ENCODE measurements at places on chromosomes 6 and 20.

GRCh38 chr6:109406196-109406595 is 23.9 kb upstream of the CD164 start:
- DNase-seq: no peak

DNA sequence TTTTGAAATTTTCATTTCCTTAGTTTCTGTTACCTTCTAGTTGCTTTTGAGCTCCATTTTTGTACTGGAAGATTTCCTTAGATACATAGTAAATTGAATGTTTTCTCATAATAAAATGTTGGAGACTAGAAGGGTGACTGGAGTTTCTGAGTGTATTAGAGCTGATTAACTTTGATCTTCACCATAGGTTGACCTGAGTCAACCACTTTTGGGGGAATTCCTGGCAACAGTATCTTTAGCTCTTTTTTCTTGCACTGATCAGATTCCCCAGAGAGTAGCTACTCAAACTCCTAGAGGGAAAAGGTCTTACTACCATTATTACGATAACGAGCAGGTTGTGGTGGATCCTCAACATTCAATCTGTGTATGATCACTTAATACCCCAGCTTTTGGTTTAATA is 72.7 kb downstream of the KHDC1L start:
- no peak for DNase-seq

- no peak for DNase-seq
These were observed 34.6 kb downstream of the CYP24A1 start for GRCh38 chr20:54139188-54139587.

DNA sequence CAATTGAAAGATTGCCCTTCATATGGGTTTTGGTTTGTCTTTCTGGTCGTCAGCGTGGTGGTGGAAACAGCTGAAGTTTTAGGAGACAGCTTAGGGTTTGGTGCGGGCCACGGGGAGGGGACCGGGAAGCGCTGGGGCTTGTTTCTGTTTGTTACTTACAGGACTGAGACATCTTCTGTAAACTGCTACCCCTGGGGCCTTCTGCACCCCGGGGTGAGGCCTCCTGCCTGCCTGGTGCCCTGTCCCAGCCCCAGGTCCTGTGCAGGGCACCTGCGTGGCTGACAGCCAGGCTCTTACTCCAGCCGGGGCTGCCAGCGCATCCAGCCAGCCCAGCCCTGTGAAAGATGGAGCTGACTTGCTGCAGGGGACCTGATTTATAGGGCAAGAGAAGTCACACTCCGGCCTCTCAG is 22.8 kb downstream of the NPEPL1 start:
- no peak for DNase-seq

GRCh38 chr6:152129691-152130151 is 322.2 kb downstream of the ESR1 start:
- no peak for DNase-seq

DNA sequence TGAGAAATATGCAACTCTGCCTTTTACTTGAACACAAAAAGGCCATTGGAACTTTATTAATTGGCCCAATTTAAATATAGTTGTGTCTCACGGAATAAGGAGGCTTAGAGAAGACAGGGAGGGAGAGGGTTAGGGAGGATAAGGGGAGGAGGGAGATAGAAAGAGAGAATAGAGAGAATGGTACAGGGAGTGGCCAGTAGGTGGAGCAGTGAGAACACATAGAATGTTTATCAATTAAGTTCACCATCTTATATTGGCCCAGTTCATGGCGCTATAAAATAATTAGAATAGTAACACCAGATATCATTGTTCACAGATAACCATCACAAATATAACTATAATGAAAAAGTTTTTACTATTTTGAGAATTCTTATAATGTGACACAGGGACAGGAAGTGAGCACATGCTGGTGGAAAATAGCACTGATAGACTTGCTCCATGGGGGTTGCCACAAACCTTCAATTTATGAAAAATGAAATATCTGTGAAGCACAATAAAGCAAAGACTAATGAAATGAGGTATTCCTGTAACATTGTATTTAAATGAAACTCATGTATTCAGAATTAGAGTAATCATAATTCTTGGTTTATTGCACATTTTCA is 374.1 kb upstream of the MANEA start:
- no peak for DNase-seq

- no peak for DNase-seq
These were observed 235.3 kb upstream of the ZFP64 start for GRCh38 chr20:52426856-52427255.

DNA sequence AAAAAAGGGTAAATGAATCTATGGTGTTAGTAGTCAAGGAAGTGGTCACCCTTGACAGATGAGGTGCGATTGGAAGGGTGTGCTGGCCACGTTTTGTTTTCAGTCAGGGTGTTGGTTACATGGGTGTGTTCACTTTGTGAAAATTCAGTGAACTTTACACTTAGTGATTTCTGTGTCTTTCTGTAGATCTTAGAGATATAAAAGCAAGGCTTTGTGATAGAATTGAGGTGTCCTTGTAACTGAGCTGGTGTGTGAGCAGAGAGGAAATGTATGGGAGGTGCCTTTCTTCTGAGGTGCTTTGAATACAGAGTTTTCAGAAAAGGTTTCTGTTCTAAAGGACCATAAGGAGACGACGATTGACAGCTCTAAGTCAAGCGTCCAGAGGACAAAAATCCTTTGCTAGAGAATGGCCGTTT is 90.5 kb downstream of the SAMD3 start:
- DNase-seq: peak; percentile 31

DNA sequence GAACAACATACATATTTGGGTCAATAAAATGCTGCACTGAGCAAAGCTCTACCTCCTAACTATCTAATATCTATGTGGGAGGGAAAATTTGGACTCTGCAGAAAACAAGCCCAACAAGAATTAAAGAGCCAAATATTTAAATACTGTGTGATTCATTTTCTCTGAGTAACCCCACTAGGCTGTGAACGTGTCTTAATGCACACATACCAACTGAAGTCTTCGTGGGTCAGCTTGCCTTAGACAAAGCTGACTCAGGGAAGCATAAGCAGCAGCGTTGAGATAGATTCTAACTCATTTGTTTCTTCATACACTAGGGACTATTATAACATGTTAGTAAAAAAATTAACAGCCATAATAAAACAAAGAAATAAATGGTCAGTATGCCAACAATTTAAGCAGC is 114.3 kb downstream of the GJA1 start:
- DNase-seq: no peak

- DNase-seq: no peak
These were observed 212.6 kb downstream of the BCAS1 start for GRCh38 chr20:53857723-53858236.

DNA sequence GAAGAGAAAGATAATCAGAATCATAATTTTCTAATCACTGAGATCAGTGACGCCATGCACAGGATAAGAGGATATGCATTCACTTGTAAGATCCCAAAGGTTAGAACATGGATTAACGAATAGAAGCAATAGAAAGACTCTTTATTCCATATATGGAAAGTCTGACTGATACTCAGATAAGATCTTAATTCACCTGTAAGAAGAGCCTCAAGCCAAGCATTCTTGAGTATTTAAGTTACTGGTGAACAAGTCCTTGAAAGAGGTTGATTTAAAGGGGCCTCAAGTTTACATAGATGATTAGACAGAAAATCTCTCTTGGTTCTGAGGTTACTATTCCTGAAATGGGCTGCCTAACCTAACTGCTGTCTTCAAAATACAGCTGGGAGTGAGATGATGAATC is 53.8 kb upstream of the MTRF1L start:
- no peak for DNase-seq

DNA sequence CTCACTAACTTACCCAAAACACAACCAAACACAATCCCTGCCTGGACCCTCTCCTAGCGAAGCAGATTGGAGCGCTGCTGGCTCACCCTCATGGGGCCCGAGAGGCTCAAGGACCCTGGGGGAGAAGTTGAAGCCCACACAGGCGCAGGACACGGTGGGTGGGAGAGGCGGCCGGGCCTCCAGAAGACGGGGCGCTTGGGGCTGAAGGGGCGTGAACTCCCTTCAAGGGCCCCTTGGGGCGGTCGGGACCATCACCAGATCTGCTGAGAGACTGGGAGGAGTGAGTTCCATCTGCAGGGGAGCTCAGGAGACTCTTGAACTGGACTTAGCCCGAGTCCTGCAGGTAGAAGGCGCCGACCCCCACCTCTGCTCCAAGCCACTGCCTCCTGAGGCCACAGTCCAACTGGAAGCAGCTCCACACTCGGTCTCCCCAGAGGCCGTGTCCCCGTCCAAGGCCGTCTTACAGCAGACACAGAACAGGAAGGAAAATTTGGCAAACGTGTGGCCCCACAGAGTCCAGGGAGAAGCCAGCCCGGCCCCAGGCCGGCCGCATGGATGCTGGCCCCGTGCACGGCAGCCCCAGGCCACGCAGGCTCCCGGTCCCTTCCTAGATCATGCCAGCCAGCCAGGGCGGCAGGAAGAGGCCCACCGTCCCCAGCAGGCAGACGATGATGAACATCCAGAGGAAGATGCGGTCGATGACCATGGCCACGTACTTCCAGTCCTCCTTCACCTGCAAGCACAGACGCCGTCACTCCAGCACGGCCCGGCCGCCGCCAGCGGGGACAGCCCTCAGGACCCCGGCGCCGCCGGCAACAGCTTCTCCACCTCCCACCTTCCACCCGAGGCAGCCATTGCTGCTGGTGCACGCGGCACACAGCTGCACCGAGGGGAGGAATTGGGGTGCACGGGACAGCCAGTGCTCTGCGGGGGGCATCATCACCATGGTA is 14.7 kb downstream of the CHRNA4 start:
- DNase-seq: no peak

DNA sequence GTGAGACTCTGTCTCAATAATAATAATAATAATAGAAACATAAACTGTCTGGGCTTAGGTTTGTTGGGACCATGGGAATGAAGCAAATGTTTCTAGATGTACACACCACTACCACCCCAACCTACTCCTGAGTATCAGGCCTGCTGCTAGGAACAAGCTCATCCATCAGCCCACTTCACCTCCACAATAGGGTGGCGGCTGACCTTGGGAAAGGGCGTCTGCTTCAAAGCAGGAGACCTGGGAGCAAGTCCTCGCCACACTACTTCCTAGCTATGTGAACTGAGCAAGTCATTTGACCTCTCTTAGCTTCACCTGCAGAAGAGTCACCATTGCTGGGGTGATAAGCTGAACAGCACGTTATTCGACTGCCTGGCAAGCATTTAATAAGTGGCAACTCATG is 3.1 kb upstream of the FOXP4 start:
- DNase-seq: no peak

DNA sequence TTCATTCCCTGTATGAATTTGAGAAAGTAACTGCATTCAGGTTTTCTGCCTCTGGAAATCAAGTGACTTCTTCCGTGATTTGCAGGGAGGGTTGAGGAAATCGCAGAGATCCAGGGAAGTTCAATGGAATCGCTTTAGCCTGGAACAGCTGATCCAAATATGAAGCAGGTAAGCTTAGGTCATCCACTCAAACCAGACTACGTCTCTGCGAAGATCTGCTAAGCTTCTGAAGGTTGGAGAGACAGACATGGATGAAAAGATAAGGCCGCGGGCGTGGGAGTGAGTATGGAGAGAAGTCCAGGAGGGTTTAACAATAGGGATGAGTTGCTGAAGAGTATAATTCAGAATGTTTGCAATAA is 34.2 kb upstream of the BTN3A2 start:
- DNase-seq: no peak

DNA sequence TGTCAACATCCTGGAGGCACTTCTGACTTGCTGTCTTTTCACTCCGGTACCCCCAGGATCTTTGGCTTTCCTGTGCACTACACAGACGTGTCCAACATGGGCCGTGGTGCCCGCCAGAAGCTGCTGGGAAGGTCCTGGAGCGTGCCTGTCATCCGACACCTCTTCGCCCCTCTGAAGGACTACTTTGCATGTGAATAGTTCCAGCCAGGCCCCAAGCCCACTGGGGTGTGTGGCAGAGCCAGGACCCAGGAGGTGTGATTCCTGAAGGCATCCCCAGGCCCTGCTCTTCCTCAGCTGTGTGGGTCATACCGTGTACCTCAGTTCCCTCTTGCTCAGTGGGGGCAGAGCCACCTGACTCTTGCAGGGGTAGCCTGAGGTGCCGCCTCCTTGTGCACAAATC is 12.0 kb upstream of the MAPRE1 start:
- no peak for DNase-seq

- no peak for DNase-seq
These were observed 20.0 kb downstream of the PDSS2 start for GRCh38 chr6:107439406-107439805.

- no peak for DNase-seq
These were observed 5.9 kb downstream of the MED20 start for GRCh38 chr6:41914869-41915530.

DNA sequence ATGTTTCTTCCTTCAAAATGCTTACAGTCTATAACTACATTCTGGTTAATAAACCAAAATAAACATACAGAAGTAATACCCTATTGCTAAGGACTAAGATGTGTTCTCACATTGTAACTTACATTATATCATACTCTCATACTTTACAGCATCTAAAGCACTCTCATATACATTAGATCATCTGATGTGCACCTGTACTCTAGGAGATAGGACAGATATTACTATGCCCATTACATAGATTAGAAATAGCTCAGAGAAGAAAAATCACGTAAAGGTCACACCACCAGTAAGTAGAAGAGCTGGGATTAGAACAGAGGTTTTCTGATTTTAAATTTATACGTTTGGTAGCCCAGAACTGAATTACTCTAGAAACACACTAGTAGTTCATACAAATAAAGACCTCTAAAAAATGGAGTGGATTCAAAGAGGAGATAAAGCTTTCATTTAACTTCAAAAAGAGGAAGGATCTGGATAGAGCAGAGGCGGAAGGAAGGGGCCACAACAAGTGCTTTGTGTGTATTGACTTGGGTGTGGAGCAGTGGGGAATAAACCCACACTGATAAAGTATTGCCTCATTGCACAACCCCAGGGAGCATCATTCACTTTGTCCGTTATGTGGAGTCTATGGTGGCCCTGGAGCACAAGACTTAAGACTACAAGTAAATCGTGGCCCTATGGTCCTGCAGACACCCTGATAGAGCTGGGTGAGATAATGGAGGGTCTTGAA is 30.9 kb downstream of the SLC2A12 start:
- no peak for DNase-seq

GRCh38 chr6:133187657-133188453 is 53.3 kb upstream of the EYA4 start:
- DNase-seq: no peak

GRCh38 chr6:41679696-41680095 is 41.4 kb downstream of the MDFI start:
- no peak for DNase-seq

GRCh38 chr20:57153238-57153905 is 113.1 kb downstream of the BMP7 start:
- DNase-seq: no peak

- no peak for DNase-seq
These were observed 524.8 kb upstream of the ID4 start for GRCh38 chr6:19312241-19312978.

- DNase-seq: no peak
These were observed 6.0 kb upstream of the LATS1 start for GRCh38 chr6:149723771-149724417.

DNA sequence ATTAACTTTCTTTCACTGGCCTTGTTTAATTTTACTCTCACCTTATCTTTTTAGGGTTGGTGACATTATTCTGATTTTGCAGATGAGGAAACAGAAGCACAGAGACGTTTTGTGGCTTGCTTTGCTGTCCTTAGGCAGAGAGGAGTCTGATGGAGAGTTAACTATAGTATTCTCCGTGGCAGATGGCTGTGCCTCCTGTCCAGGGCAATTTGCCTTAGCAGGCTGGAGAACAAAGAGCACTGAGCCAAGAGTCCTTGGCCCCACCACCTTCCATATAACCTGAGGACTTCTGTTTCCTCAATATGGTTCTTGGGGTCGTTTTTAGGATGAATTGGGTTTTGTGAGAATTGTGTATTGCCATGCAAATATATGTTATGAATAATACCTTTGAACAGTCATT is 71.4 kb upstream of the BACH2 start:
- DNase-seq: no peak

- no peak for DNase-seq
These were observed 1.6 kb upstream of the ATP5F1E start for GRCh38 chr20:59033616-59034165.

Data from stimulated activated CD8-positive, alpha-beta memory T cell treated with anti-CD3 and anti-CD28 coated beads, Interleukin-2, amount 100 ng/mL, for 1 hour (primary cell).